ENCODE measurements at places on chromosomes 11 and 22.

GRCh38 chr11:124839128-124839971 lies 25.9 kb upstream of the ROBO3 start:
- DNase-seq, result no peak

GRCh38 chr11:44171518-44171917 lies 76.0 kb downstream of the EXT2 start:
- no peak for DNase-seq

GRCh38 chr11:64566042-64566914 lies 24.7 kb upstream of the SLC22A12 start:
- no peak for DNase-seq

GRCh38 chr11:102254047-102254446 lies 63.2 kb upstream of the BIRC3 start:
- DNase-seq, result no peak

GRCh38 chr11:76102802-76103201 lies 103.5 kb downstream of the WNT11 start:
- no peak for DNase-seq

- DNase-seq, result no peak
Observed at GRCh38 chr22:37431801-37432707, 4.8 kb upstream of the ELFN2 start.

- no peak for DNase-seq
Observed at GRCh38 chr11:113113801-113114704, 152.8 kb downstream of the NCAM1 start.

DNA sequence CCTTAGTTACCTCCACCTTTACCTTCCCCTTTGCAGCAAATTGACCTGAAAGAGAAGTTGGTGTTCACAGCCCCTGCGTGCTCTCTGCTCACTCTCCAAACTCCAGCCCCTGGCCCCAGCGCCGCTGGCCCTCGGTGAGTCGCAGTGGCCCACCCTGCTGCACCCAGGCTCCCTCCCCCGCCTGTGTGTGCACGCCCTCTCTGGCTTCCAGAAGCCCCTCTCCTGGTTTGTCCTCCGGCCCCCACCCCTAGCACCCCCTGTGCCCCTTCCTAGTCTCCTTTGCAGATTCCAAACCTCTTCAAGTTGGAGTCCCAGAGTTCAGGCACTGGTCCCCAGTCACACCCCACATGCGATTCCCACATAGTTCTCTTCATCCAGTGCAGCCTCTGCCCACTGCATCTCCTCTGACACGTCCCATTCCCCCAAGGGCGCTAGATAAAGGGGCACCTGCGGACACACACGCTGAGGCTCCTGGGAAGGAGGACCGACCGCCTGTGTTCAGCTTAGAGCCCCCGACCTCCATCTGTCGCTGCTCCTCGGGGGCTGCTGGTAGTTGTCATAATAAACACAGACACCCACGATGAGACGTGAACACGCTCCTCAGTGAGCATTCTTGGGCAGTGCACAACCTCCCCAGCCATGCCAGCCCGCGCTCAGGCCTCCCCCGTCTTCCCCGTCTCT lies 1.5 kb upstream of the PHRF1 start:
- DNase-seq, result no peak

DNA sequence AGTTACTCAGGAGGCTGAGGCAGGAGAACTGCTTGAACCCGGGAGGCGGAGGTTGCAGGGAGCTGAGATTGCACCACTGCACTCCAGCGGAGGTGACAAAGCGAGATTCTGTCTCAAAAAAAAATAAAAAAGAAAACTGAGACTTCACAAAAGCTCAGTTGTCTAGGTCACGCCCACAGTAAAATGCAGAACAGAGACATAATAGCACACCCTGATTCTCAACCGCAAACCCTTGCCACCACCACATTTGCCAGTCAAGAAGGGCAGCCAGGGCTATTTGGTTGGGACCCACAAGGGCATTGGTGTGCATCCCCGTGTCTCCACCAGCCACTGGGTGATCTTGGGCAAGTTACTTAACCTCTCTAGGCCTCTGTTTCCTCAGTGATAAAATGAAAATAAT lies 25.4 kb downstream of the CREB3L1 start:
- no peak for DNase-seq

- no peak for DNase-seq
Observed at GRCh38 chr11:10934293-10934860, 76.5 kb upstream of the ZBED5 start.

DNA sequence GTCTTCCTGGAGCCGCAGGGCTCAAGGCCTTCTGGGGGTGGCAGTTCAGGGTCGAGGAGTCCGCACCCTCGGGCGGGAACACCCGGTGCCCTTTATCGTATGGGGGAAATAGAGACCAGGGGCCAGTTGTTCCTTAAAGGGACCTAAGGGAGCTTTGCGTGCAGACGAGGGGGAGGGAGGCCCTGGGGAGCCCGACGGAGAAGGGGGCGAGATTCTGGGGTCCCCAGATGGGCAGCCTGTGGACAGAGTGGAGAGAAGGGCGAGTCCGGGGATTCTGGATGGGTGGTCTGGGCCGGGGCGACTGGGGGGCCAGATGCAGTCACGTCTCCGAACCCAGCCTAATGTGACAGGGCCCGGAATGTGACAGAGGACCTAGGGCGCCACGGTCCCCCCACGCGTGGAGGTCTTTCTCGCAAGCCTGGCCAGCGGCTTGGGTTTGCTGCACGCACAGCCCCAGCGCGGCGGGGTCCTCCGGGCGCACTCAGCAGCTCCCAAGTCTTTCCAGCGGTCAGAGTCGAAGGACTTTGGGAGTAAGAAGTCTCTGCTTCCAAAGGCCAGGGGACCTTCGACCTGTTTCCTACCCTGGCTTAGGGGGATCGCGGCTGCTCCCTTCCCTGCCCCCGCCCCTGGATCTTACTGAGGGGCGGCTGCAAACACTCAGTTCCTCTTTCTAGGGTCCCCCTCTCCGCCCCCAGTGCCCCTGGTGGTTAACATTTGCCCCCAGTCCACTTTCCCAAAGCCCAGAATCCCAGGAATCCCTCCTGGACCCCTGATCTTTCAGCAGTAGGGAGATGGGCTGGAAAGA lies 547 bp downstream of the TUBA8 start:
- no peak for DNase-seq

GRCh38 chr11:66891851-66892660 lies 35.2 kb downstream of the LRFN4 start:
- DNase-seq, result no peak

DNA sequence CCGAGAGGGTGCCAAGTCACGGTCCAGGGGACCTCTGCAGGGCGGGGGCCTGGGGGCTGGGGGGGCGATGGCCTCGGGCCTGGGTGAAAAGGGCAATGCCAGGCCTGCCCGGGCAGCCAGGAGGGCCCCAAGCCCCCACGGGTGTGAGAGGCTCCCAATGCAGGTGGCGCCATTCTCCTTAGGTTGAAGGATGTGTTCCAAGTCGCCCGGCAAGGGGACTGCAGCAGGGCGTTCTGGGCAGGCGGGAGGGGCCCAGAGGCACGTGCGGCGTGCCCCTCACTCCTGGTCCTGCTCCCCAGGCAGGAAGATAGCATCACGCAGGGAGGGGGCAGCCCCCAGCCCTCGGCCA lies 730 bp upstream of the TNNI2 start:
- DNase-seq, result no peak

DNA sequence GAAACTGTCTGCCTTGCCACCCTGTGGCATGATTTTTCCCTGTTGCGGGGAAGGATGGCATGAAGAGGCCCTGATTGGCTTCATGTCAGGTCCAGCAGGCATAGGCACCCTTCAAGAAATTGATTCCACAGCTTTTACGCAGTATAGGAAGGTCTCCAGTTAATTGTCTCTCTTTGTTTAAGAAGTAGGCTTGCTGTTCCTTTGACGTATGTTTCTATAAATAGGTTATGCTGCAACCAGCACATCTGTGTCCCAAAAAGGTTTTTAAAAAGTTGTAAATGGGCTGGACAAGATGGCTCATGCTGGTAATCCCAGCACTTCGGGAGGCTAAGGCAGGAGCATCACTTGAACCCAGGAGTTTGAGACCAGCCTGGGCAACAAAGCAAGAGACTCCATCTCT lies 62.6 kb downstream of the CD6 start:
- DNase-seq, result no peak

DNA sequence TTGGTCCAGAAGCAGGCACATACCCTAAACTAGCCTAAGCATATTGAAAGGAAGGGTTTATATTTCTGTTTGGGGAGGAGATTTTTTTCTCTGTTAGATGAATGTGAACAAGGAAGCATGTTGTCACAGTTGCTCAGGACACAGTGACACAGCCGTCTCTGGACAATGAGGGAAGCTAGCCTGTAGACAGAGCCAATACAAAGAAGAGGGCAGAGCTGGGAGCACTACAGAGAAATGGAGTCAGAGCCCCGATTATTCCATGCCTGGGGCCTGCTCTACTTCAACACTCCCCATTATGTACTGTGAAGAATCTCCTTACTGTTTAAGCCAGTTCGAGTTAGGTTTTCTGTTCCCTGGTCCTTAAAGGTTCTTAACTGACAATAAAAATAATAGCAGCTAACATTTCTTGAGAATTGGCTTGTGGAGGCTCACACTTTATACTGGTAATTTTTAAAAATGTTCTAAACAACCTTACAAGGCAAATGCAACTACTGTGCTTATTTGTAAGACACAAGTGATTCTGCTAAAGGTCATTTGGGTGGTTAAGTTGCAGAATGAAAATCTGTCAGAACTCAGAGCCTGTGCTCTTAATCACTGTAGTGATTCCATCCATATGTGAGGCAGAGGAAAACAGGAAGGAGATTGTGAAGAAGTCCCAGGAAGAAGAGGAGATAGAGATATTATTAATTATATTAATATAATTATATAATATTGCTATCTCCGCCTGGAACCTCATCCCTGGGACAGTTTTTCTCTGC lies 58.8 kb upstream of the RRAS2 start:
- no peak for DNase-seq

GRCh38 chr11:1674173-1675131 lies 22.5 kb upstream of the KRTAP5-6 start:
- DNase-seq, result no peak

GRCh38 chr22:45834241-45834640 lies 142.7 kb downstream of the WNT7B start:
- no peak for DNase-seq

DNA sequence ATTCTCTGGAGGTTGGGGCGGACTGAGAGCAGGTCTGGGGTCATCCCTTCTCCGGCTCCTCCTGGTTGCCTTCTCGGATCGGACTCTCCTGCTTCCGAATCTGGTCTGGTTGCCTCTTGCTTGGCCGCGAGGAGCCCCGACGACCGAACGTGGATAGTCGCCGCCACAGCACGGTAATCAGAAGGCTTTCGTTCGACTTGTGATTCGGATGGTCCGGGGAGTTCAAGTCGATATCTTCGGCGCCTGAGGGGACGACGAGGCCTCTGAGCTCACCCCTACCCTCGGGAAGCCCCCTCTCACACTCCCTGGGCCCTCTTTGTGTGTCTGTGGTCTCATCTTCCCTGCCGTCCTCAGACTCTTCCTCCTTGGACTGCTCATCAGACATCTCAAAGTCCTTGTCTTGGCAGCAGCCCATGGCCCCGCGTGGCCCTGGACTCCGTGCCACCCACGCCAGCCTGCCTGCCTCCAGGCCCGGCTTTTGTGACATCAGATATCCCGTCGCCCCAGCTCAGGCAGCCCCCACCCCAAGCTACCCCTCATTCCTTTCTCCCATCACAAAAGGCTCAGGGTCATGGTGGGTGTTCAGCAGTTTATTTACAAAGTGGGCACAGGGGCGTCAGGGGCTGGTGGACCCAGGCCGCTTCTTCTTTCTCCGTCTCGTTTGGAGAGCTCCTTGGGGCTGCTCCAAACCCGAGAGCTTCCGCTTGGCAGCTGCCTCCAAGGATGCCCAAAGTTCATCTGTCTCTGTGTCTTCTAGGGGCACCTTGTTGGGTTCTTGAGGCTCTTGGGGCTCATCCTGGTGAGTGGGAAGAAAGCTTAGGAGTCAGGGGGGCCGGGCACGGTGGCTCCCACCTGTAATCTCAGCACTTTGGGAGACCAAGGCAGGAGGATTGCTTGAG lies at the start of gene TEX54:
Gene TEX54 (minus strand): TSS at position 506 of the 899 bp plus-strand sequence.
- DNase-seq, result no peak
